Ovary (tissue), 10 donors: ENCODE measurements at places on chromosomes 12 and 14. TPM values are rescaled to one million over a fixed set of nuclear protein-coding genes. Genes with fewer than 3 reads are reported as not detected.

- no peak for DNase-seq
These were observed 82.1 kb upstream of the FUT8 start for GRCh38 chr14:65330416-65330815.

GRCh38 chr14:75262641-75263040 is 16.0 kb upstream of the FOS start:
- DNase-seq, result no peak

GRCh38 chr14:23657959-23658470 is 21.9 kb downstream of the DHRS2 start:
- no peak for DNase-seq

GRCh38 chr12:126156806-126157574 is 1091.8 kb downstream of the AACS start:
- DNase-seq, result no peak

SRRM4 gene
- total RNA-seq, result not detected

SART3 gene
- 55.1 TPM for total RNA-seq

GALNT8 gene
- total RNA-seq, result 1.6 TPM

DNA sequence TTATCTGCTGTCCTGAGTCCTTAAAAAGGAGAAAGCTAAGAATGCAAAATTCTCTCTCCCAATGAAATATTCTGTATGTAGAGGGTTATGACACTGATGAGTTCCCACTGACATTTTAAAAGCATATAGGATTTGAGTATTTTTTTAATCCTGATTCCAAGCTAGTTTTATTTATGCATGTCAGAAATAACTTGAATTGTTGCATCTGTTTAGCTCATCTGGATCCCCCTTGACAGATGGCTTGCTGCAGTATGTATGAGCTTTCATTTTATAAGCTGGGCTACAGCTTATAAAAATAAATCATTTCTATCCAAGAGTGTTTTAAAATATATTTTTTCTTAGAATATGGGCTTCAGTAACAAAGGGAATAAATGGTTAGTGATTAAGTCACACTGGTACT is 495.3 kb downstream of the NELL2 start:
- no peak for DNase-seq

GPR135 gene
- total RNA-seq, result 6.8 TPM

DNA sequence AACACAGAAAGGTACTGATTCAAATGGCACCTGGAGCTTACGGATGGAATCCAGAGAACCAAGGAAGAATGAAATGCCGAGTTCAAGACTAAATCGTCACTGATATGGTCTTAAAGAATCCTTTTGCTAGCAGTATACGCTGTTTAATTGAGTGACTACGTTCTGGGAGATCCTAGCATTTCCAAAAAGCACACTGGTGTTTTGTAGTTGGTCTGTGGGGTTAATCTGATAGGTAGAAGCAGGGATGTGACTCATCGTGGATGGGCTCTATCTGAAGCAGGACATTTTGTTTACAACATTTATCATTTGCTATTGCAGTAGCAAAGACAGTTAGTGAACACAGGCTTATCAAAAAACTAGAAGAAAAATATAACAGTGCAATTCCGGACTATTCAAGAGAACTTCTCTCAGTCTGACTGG is 169.2 kb upstream of the HMGA2 start:
- DNase-seq, result no peak

GRCh38 chr12:80986224-80986623 is 48.5 kb upstream of the LIN7A start:
- no peak for DNase-seq

PTPN6 gene
- 5.8 TPM for total RNA-seq

- DNase-seq, result no peak
These were observed 557.2 kb upstream of the STXBP6 start for GRCh38 chr14:25607192-25607591.

DNA sequence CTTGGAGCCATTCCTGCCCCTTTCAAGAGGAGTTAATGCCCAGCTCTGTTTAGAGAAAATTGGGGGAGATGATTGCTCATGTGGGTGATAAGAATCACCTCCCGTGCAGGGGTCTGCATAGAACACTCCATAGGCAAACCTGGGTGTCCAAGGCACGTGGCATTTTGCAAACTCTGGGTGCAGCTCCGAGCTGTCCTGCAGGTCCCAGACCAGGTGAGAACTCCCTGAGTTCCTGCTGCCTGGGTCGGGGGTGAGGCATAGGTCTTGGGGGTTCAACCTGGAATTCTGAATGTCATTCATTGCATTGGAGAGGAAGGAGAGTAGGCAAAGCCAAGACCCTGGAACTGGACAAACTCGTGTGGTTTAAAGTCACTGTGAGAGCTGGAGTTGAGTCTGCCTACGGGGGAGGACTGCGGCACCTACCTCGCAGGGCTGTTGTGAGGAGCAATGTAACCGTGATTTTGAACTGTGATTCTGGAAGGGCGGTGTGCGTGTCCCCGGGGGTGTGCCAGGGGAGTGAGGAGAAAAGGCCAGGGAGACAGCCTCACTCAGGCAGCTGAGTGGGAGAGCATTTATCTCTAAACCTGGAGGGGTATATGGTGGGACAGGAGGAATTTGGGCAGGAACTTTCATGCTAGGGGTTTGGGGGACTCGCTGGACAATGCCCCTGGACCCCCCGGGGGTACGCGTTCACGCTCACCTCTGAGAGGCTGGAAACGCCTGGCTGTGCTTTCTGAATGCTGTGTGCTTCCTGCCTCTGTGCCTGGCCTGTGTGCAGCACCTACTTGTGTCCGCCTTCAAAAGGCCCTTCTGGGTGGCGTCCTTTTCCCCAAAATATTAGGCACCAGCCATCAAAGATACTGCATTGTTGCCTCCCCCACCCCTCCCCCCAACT is 30.4 kb downstream of the MEG3 start:
- DNase-seq, result no peak

GRCh38 chr14:73741876-73742519 is 27.8 kb upstream of the PNMA1 start:
- no peak for DNase-seq

RNASE1 gene
- total RNA-seq, result 119 TPM
